ENCODE measurements at places on chromosomes 5 and 9. TPM values are rescaled to one million over a fixed set of nuclear protein-coding genes. Genes with fewer than 3 reads are reported as not detected.

DNA sequence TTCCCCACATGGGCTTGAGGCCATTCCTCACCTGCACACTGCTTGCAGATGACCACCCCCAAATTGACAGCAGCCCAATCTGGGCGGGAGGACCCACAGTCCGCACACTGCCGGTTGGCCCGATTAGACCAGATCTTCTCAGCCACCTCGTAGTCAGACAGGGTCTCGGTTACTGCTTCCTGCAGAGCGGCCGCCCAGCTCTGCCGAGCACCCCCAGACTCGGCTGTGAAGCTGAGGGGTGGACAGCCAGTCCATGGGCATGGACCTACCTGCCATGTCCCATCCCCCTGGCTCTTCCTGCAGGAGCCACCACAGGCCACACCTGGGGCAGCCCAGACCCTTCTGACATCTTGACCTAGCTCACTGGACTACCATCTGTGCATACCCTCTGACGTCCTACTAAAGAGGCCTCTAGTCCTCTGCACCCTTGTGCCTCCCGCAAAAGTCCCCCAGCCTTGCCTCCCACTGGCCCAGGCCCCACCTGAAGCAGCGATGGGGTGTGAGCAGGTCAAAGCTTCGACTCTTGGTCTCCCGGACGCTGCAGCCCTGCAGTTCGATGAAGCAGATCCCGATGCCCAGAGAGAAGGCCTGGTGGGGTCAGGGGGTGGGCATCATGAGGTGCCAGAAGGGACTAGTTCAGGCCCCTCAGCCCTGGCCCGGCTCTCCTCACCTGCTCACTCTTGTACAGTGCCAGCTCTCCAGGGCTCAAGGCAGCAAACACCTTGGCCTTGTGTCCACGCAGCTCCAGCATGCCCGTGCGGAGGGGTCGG lies 9.8 kb downstream of the ARAP3 start:
- DNase-seq = no peak

GRCh38 chr5:62386824-62387223 lies 16.9 kb downstream of the DIMT1 start:
- DNase-seq = no peak

- DNase-seq = no peak
Measured at GRCh38 chr5:121218086-121218485, 633.6 kb upstream of the FTMT start.

DNA sequence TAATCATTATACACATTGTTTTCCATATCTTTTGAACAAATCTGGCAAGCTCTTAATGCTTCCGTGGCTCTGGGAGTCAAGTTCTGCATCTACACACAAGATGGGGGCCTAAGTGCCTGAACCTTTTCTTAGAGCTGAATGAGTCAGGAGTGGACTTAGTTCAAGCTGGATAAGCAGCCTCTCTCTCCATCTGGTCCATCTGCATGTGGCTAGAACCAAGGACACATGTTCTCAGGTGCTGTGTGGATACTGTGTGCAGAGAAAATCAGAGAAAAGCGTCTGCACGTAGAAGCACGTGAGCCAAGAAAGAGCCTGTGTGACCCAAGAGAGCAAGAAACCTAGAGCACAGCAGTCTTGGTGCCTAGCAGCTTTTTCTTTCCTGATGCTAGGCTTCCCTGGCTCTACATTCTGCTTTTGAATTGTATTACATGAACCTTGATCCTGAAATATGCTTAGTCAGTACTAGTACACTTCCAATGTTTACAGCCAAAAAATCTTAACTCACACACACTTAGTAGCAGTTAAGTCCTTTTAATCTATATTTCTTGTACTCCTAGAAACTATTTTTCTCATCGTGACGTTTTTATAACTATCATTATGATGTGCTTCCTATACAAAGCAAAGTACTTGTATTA lies 1798.9 kb downstream of the MAT2B start:
- no peak for DNase-seq

DNA sequence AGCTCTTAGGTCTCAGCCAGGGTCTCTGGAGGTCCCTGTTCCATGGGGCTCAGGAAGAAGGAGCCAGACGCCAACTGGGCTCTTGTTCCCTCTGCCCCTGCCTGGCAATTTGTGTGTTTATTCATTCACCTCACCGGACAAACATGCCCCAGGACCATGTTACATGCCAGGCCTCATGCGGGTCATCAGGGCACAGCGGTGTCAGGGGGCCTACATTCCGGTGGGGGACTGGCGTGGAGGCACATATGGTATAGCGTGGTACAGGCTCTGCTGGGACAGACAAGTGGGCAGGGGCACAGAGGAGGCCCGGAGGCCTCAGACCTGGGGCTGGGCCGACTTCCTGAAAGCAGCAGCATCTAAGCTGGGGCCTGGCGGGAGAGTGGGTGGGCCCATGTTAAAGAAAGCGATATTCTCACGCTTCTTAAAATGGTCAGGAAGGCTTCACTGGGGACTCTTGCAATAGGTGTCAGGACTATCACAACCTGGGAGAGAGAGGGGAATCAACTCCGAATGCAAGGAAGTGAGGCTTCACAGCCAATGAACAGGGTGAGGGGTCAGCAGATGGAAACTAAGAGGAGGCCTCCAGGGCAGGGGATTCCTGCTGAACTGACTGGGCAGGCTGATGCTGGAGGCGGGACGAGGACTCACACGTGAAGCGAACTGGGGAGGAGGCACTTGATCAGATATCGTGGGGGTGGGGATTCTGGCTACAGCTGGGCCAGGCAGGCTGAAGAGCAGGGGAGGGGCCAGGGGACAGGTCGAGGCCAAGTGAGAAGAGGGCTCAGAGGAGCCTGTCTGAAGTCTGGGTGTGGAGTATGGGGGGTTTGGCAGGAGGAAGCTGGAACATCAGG lies 41.9 kb downstream of the NCS1 start:
- peak; percentile 76 for DNase-seq

ALAD gene
- total RNA-seq = 10.1 TPM

TBC1D9B gene
- 34.5 TPM for total RNA-seq

N4BP3 gene
- total RNA-seq = 58.2 TPM

Data from GM23338 (cell line).